ENCODE measurements at places on chromosomes 3 and 15.

DNA sequence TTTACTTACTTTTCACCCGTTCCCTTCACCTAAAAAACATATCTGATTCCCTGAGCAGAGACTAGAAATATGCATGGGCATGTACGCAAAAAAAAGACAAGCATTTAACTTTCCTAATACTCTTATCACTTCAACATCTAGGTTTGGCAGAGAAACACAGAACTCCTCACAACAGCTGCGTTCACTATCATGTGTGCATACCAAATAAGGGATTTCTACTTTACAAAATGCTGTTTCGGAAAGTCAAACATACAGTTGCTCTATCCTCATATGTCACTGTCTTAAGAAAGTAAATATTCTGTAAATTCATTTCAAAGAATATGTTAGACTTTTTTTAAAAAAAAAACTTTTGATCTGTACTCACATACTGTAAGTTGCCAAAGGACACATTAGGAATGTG lies 65.1 kb upstream of the CBLB start:
- DNase-seq, result no peak

GRCh38 chr3:187843654-187844053 lies 98.4 kb upstream of the BCL6 start:
- no peak for DNase-seq

- DNase-seq, result no peak
These were observed 67.1 kb downstream of the ADAMTSL3 start for GRCh38 chr15:83721031-83721430.

DNA sequence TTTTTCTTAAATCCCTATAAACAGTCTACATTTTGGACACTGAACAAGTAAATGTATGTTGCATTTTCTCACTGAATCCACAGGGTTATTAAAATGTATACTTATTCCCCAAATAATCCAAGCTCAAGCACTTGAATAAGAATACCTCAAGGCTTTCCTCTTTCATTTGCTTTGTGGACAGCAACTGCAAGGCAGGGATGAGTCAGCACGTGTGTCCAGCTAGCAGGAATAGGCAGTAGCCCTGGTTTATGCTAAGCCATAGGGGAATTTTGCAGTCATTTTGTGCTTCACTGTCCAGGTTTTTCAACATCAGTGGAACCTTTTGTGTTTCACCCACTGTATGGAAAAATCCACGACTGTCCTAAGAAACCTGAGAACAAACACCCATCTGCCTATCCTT lies 96.7 kb upstream of the KCNMB2 start:
- DNase-seq, result no peak

GRCh38 chr3:141289228-141289772 lies 57.7 kb downstream of the PXYLP1 start:
- no peak for DNase-seq

DNA sequence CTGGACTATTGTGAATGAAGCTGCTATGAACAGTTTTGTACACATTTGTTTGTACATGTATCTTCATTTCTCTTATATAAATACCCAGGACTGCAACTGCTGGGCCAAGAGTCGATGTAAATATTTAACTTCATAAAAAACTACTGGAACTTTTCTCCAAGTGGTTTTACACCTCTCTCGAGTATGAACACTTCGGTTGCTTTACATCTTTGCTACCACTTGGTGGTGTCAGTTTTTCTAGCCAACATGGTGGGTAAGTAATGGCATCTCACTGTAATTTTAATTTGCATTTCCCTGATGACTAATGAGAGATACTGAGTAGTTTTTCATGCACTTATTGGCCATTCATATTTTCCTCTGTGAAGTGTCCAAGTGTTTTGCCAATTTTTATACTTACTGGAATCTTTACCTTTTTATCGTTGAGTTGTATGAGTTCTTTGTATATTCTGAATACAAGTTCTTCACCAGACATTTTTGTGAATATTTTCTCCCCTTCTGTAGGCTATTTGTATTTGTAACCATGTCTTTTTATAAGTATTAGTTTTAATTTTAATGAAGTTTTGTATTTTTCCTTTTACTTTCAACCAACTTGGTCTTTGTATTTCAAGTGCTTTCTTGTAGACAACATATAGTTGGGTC lies 44.4 kb downstream of the PCOLCE2 start:
- no peak for DNase-seq

DNA sequence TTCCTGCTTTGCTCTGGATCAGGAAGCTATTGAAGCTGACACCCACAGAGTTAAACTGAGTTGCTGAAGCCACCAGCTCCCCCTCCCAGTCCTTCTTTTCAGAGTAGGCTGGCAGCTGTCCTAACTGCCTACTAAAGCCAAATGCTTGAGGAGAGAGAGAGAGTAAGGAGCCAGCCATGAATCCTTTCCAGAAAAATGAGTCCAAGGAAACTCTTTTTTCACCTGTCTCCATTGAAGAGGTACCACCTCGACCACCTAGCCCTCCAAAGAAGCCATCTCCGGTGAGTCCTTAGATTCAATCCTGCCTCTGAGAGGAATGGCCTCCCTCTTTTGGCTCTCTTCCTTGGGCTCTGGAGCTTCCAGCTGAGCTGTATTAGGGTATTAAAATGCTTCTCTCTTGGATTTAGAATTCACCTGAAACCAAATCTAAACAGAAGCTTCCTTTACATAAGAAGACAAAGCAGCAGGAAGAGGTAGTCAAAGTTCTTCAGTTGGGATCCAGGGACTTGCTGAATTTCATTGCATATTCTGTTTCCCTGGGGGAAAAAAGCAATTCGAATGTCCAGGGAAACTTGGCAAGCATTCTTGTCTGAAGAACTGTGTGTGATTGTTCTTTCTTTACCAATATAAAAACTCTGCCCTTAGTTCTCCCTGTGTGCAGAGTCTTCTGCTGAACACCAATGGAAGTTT lies at the start of gene SLC15A2:
Gene SLC15A2 (plus strand): TSS at position 101 of the 690 bp plus-strand sequence. CDS start 76 bp downstream, at position 177.
- no peak for DNase-seq

DNA sequence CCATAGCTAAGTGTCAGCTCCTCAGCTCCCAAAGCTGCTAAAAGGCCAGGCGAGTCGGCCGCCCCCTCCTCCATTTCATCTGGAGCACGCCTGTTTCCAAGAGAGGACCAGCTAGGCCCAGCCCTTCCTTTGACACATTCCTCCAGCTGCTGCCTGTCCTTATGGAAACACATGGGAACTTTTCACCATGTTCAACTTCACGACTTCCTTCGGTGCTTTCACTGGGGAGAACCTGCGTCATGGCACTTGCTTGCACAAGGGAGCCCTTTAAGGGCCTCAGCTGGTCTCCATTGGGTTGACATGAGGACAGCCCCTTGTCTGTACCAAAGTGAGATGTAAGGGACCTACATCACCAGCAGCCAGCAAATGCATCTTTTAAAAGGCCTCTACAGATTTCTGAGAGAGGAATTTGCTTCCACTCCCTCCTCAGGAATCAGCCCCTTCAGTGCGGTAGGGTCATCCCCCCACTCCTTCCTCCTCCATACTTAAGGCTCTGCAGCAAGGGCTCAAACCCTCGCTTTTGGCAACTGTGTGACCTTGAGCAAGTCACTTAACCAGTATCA lies 2.1 kb downstream of the MAGI1 start:
- DNase-seq, result no peak

DNA sequence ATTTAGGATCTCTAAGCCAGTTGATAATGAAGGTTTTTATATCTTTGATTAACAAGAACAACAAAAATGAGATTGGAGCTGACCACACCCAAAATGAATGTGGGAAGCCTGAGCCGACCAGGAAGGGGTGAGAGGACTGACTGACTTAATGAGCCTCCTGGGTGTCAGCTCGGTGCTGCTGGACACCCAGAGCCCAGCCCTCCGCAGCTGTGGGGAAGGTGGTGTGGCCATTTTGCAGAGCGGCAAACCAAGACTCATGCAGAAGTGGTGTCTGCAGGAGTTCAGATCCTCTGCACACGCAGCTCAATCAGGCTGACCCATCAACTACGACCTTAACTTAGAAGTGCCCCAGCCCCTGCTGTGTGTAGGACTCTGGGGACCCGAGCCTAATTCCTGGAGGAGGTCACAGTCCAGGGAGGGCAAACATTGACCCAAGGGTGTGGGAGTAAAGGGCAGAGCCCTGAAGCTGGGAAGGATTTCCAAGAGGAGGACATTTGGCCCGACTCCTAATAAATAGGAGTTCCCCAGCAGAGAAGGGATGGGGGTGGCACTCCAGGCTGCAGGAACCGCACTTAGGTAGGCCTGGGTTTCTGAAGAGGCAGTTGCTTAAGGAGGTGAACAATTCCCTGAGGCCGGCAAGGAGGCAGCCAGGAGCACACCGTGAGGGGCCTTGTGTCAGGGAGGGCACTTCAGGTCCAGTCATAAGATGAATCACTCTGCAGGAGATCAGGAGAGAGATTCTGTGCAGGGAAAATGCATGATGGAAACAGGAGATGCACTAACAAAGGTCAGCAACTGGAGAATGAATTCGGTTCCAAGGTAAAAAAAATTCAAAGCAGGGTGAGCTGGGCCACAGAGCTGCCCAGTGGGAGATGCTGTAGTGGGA lies 197.1 kb upstream of the TPM1 start:
- no peak for DNase-seq

- DNase-seq, result no peak
These were observed 37.3 kb downstream of the EHHADH start for GRCh38 chr3:185216607-185216958.

DNA sequence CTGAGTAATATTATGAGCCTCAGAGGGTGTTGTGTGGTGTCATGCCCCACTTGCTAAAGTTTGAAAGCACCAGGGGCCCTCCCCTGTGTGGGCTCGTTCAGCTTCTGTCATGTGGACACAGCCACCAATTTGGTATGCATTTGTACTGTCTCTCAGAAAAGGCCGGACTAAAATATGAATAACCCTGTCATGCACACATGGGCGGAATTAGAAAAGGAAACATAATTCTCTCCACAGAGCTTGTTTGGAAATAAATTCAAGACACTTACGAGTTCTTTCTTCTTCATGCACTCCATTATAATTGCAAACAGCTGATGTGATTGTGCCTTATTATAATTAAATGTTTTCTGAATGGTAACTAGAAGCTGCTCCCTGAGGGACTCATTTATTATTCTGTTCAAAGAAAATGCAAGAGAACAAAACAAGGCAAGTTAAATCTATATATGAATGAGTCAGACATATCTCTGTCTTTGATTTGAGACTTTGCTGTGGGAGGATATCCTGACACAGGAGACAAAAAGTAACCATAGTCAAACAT lies 39.1 kb downstream of the TRPM1 start:
- no peak for DNase-seq

- no peak for DNase-seq
These were observed 114.2 kb downstream of the AGBL1 start for GRCh38 chr15:86193716-86194380.

DNA sequence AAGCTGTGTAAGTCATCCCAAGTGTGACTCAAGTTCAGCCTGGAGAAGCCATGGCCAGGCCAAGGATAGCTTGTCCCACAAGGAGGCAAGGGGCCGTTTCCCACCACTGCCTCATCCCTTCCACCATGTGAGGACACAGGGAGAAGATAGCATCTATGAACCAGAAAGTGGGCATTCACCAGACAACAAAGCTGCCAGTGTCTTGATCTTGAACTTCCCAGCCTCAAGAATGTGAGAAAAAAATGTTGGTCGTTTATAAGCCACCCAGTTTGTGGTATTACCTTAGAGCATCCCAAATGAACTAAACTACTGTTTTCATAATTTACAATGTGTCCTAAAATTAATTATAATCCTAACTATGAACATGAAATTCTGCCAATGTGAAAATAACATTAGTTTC lies 930.8 kb upstream of the CFAP20DC start:
- no peak for DNase-seq

GRCh38 chr3:5134019-5134391 lies 11.9 kb downstream of the ARL8B start:
- DNase-seq, result no peak

DNA sequence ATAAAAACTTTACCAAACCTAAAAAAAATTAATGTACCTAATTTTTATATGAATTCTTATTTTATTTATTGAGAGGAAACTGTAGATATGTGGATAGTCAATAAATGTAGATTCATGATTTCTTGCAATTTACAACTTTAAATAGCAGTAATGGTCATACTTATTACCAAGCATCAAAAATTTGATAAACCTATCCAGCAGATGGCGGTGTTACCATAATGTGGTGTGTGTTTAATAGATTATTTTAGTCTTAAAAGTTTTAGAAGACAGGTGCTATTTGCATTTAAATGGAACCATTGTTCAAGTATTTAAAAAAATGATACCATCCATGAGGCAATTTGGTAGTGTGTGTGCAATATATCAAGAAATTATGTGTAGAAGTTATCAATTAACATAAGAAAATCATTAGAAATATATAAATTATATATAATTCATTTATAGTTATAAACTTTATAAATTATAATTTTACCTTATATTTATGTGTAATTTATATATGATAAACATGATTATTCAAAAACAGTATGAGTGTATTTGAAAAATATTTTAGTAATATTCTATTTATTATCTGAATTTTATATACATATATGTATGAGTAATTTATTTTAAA lies 176.0 kb upstream of the BCHE start:
- no peak for DNase-seq

DNA sequence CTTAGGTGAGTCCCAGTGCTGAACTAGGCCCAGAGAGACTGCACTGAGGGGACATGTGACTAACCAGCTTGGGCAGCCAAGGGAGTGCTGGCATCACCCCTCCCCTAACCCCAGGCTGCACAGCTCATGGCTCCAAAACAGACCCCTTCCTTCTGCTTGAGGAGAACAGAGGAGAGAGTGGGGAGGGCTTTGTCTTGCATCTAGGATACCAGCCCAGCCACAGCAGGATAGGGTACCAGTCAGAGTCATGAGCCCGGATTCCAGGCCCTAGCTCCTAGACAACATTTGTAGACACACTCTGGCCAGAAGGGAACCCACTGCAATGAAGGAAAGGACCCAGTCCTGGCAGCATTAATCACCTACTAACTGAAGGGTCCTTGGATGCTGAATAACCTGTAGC lies 49.9 kb upstream of the PLSCR4 start:
- DNase-seq, result peak; percentile 42

GRCh38 chr3:197951392-197951990 lies 1.5 kb downstream of the RPL35A start:
- DNase-seq, result no peak

- DNase-seq, result no peak
These were observed 257.9 kb downstream of the PDCD6IP start for GRCh38 chr3:34056181-34056910.

DNA sequence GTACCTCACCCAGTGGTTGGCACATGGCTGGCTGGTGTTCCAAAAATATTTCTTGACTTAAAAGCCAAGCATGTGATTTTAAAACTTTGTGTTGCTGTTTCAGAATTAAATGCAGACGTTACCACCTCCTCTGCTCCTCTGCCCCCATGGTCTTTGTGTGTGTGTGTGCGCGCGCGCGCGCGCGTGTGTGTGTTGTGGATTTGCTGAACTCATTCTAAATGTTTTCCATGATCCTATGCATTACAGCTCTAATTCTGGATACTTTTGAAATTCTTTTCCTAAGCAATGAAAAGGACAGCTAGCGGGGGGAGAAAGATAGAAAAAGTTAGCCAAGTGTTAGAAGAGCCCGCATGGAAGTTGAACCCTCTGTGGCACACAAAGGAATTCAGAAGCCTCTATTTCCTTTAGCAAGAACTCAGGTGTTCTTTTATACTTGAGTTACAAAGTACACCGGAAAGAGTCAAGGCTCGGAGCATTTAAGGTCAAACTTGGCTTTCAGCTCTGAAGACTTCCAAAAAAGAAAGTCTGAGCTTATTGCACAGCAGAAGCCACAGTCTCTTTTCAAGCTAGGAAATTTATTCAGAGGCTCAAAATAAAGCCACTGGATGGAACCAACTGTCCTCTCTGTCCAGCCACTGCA lies 350.5 kb upstream of the TBL1XR1 start:
- no peak for DNase-seq

- no peak for DNase-seq
These were observed 32.8 kb upstream of the ST3GAL6 start for GRCh38 chr3:98730338-98730737.

Data from dorsolateral prefrontal cortex (tissue), 122 donors.